ENCODE measurements at places on chromosomes 7 and 10. TPM values are rescaled to one million over a fixed set of nuclear protein-coding genes. Genes with fewer than 3 reads are reported as not detected.

SVIL gene
- 98.9 TPM for total RNA-seq

OR2A1 gene
- not detected for total RNA-seq

SPDYE16 gene
- total RNA-seq = not detected

SPACDR gene
- total RNA-seq = 0.34 TPM

EPO gene
- total RNA-seq = not detected

HELLS gene
- total RNA-seq = 26.7 TPM

SKIDA1 gene
- 2.6 TPM for total RNA-seq

LRMDA gene
- 7.6 TPM for total RNA-seq

CXCL12 gene
- 2.9 TPM for total RNA-seq

OGDHL gene
- 0.33 TPM for total RNA-seq

AS3MT gene
- total RNA-seq = 2.0 TPM

SPDYE11 gene
- total RNA-seq = not detected

WNT2 gene
- total RNA-seq = not detected

CPA1 gene
- not detected for total RNA-seq

ANKIB1 gene
- total RNA-seq = 43.7 TPM

DCLRE1C gene
- total RNA-seq = 8.8 TPM

NUPR2 gene
- total RNA-seq = not detected

HTR5A gene
- not detected for total RNA-seq

CCDC172 gene
- not detected for total RNA-seq

PRRT4 gene
- total RNA-seq = not detected

LFNG gene
- 36.4 TPM for total RNA-seq

NEUROD6 gene
- not detected for total RNA-seq

HYAL4 gene
- total RNA-seq = not detected

PON1 gene
- total RNA-seq = not detected

ENO4 gene
- total RNA-seq = not detected

HABP2 gene
- total RNA-seq = 0.19 TPM

LIPF gene
- total RNA-seq = not detected

PPP1R9A gene
- total RNA-seq = 19.2 TPM

PWWP2B gene
- total RNA-seq = 16.3 TPM

UROS gene
- total RNA-seq = 47.1 TPM

DUSP5 gene
- 31.3 TPM for total RNA-seq

CYP2C19 gene
- total RNA-seq = not detected

SPOCK2 gene
- total RNA-seq = 6.6 TPM

MSMB gene
- total RNA-seq = not detected

CUZD1 gene
- total RNA-seq = 0.34 TPM

CREM gene
- 106 TPM for total RNA-seq

All from dermis blood vessel endothelial cell (primary cell).